ENCODE measurements at places on chromosomes 3 and 15.

- no peak for DNase-seq
Observed at GRCh38 chr15:97026781-97027180, 696.3 kb downstream of the NR2F2 start.

- DNase-seq = no peak
Observed at GRCh38 chr3:172159962-172160538, 120.7 kb downstream of the FNDC3B start.

DNA sequence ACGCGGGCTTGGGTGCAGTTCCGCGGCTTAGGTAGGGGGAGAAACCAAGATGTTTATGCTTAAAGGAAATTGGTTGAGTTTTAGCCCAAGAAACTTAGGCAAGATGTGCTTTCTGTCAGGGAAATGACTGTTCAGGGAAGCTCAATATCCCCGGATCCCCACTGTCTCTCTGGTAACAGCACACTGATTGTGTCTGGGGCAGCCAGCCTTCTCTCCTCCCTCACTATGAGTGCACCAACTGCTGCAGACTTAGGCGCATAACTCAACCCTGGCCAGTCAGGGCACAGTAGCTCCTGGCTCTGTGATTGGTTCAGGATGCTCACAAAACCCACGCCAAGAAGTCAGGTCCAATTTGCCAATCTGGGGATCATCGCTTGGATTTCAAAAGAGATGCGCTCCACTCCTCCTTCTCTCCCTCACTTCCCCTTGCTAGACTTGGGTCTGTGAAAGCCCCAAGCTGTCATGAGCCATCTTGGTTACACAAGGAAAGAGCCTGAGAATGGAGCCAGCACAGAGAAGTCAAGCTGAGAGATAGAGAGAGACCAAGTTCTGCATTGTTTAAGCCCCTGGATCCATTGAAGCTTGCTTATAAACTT lies 42.5 kb upstream of the CACNA2D3 start:
- DNase-seq = no peak

- no peak for DNase-seq
Observed at GRCh38 chr3:127538569-127538968, 52.0 kb downstream of the TPRA1 start.

- no peak for DNase-seq
Observed at GRCh38 chr15:32838338-32838737, 120.5 kb downstream of the GREM1 start.

GRCh38 chr3:168407381-168407780 lies 311.7 kb upstream of the GOLIM4 start:
- DNase-seq = no peak

Data from stimulated activated naive CD8-positive, alpha-beta T cell treated with anti-CD3 and anti-CD28 coated beads, Interleukin-15, Interleukin-2, amounts not matched to agents 100 U/mL and 50 U/mL, for 24 hours (primary cell).